Breast epithelium (tissue), 4 donors: ENCODE measurements at places on chromosomes 6 and 20. TPM values are rescaled to one million over a fixed set of nuclear protein-coding genes. Genes with fewer than 3 reads are reported as not detected.

Gene GGTLC1
- not detected for total RNA-seq

Gene SPATS1
- not detected for total RNA-seq

Gene TFAP2A
- 46.0 TPM for total RNA-seq

Gene RXRB
- 27.5 TPM for total RNA-seq

Gene GGT7
- total RNA-seq, result 13.1 TPM

Gene PPP1R16B
- total RNA-seq, result 8.2 TPM

Gene KCNK5
- 20.6 TPM for total RNA-seq

Gene POU5F1
- 4.5 TPM for total RNA-seq

Gene SMIM13
- 5.3 TPM for total RNA-seq

Gene CALHM5
- 1.6 TPM for total RNA-seq

Gene LPIN3
- total RNA-seq, result 39.0 TPM

Gene ABCC10
- 9.0 TPM for total RNA-seq

Gene LINC00237
- total RNA-seq, result not detected

Gene MAPK13
- total RNA-seq, result 30.2 TPM

Gene TULP4
- 171 TPM for total RNA-seq

Gene MYL9
- total RNA-seq, result 72.9 TPM

Gene PLN
- total RNA-seq, result 4.6 TPM

Gene TCF21
- total RNA-seq, result not detected

Gene SNX5
- 127 TPM for total RNA-seq

Gene FAXC
- not detected for total RNA-seq

Gene CYP21A2
- 14.1 TPM for total RNA-seq

Gene TAP1
- 24.2 TPM for total RNA-seq

Gene DDO
- 4.7 TPM for total RNA-seq

Gene KIF3B
- 28.6 TPM for total RNA-seq

Gene TNFRSF21
- total RNA-seq, result 10.2 TPM

Gene TRAM2
- total RNA-seq, result 33.0 TPM

Gene GSTA2
- not detected for total RNA-seq

Gene COL21A1
- 1.5 TPM for total RNA-seq

Gene PTGIS
- 38.7 TPM for total RNA-seq

Gene LY6G5C
- total RNA-seq, result 0.33 TPM

Gene CRIP3
- total RNA-seq, result 1.6 TPM
